ENCODE measurements at places on chromosomes 6 and 20. TPM values are rescaled to one million over a fixed set of nuclear protein-coding genes. Genes with fewer than 3 reads are reported as not detected.

Gene MYL9
- total RNA-seq, result 0.29 TPM

Gene BCAS1
- 0.17 TPM for total RNA-seq

Gene NOX3
- total RNA-seq, result not detected

Gene HS3ST5
- total RNA-seq, result not detected

Gene TAP1
- total RNA-seq, result 245 TPM

Gene MPC1
- 22.5 TPM for total RNA-seq

Gene SAMD3
- total RNA-seq, result 3.8 TPM

Gene NKX2-4
- total RNA-seq, result not detected

Gene FAXC
- not detected for total RNA-seq

Gene COL10A1
- total RNA-seq, result not detected

Gene CD24
- total RNA-seq, result 0.51 TPM

Gene NMBR
- total RNA-seq, result not detected

Gene ZBTB46
- 5.5 TPM for total RNA-seq

Gene FAM209B
- 0.93 TPM for total RNA-seq

Gene C4B
- total RNA-seq, result 5.5 TPM

Gene EBF4
- total RNA-seq, result 5.9 TPM

Gene DZANK1
- total RNA-seq, result 1.6 TPM

Gene MICB
- total RNA-seq, result 21.1 TPM

Gene CST7
- 81.8 TPM for total RNA-seq

Gene EDN3
- 0.10 TPM for total RNA-seq

Gene WFDC10B
- total RNA-seq, result not detected

Gene PRDM13
- total RNA-seq, result not detected

Gene TSPO2
- not detected for total RNA-seq

Gene PSORS1C2
- not detected for total RNA-seq

Gene SYNCRIP
- 139 TPM for total RNA-seq
